ENCODE measurements at places on chromosomes 16 and 17.
A peak's percentile ranks its signal among the peaks of the same experiment; 100 is the strongest.

DNA sequence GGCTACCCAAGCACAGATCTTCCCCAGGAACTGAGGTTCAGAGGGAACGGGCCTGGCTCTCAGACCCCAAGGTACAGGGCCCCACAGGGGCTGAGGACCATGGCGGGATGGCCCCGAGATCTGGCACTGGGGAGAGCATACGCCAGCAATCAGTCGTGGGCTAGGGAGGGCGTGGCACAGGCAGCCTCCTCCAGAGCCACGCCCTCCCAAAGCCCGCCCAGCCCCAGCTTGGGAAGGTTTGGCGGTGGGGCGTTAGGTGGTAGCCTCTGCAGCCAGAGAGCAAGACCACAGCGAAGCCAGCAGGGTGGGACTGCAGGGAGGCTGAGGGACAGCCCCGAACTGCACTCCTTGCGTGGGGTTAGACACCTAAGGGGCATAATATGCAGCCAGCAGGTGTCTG lies 11.6 kb downstream of the WNT9B start:
- DNase-seq, result no peak

DNA sequence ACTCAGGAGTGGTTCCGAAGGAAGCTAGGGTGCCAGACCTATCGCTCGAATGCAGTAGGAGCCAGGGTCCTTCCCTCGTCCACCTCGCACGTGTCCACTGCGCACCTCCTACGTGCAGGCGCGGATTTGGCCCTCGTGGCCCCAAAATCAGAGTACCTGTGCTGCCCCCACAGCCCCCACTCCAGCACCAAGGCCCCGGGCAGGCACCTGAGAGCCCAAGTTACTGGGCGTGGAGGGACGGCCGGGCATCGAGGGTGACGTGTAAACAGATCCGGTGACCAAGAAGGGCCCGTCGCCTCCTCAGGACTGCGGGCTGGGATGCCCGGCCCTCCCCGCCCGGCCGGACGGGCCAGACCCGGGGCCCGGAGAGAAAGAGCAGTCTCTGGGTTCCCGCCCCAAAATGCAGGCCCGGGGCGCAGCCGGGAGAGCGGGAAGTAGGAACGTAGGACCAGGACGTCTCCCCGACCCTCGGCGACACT lies 492 bp downstream of the SLC25A39 start:
- DNase-seq, result no peak

GRCh38 chr16:88963583-88963982 lies 13.4 kb downstream of the CBFA2T3 start:
- DNase-seq, result no peak

DNA sequence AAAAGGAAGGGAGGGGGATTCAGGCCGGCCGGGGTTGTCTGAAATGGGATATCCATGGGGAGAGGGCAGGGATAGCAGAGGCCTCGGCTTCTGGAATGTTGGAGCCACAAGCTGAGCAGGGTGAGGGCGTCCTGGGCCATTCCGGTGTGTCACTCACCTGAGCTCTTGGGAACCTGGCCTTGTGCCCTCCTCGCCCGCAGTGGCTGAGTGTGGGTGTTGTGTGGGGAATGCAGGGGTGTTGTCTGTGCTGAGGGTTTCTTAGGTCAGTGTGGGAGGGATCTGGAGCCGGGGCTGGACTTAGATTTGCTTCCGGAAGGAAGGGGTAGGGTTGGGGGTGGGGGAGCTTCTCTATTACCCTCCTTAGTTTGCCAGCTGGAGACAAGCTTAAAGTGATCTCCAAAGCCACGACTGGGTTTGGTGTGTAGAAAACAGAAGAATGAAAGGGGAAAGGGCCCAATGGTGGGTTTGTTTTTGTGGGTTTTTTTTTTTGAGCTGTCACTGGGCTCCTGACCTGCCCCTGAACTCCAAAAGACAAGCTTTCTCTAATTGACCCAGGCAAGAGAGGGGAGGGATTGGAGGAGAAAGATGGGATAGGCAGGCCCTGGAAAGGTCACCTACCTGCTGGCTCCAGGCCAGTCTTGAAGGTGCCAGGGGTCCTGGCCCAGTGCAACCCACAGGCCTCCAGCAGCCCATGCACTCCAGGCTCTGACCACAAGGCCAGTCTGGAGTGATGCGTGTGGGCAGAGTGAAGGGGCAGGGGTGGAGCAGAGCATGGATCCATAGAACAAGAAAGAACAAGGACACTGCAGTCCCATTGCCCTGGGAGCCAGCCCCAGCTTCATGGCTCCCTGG lies at the start of gene SULT1A2:
Gene SULT1A2, minus strand, starts transcription at position 211 of the 852 bp plus-strand sequence. CDS start 1,120 bp downstream, outside the sequence.
- DNase-seq, result no peak

DNA sequence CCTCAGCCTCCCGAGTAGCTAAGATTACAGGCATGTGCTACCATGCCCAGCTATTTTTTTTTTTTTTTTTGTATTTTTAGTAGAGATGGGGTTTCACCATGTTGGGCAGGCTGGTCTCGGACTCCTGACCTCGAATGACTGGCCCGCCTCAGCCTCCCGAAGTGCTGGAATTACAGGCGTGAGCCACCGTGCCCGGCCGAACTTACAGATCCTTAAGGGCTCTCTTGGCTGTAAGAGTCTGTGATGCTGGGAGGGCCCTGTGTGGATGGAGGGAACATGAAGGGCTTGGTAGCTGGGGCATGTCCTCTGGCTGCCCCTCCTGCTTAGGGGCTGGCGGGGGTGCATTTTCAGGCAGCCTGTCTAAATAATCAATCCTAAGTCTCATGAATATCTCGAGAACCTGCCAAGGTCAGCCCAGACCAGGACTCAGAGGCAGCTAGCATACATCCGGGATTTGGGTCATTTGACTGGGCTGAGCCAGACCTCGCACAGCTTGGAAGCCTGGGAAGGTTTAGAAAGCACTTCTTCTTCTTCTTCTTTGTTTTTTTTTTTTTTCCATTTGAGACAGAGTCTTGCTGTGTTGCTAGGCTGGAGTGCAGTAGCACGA lies 17.1 kb downstream of the SPNS3 start:
- DNase-seq, result no peak

- no peak for DNase-seq
These were observed 8.3 kb downstream of the PRSS8 start for GRCh38 chr16:31127182-31127581.

- no peak for DNase-seq
These were observed 12.1 kb downstream of the CFDP1 start for GRCh38 chr16:75420987-75421819.

- peak; percentile 38 for DNase-seq
These were observed 2.1 kb downstream of the ACE start for GRCh38 chr17:63478814-63479494.

GRCh38 chr17:30401097-30401496 lies 22.4 kb downstream of the CPD start:
- no peak for DNase-seq

DNA sequence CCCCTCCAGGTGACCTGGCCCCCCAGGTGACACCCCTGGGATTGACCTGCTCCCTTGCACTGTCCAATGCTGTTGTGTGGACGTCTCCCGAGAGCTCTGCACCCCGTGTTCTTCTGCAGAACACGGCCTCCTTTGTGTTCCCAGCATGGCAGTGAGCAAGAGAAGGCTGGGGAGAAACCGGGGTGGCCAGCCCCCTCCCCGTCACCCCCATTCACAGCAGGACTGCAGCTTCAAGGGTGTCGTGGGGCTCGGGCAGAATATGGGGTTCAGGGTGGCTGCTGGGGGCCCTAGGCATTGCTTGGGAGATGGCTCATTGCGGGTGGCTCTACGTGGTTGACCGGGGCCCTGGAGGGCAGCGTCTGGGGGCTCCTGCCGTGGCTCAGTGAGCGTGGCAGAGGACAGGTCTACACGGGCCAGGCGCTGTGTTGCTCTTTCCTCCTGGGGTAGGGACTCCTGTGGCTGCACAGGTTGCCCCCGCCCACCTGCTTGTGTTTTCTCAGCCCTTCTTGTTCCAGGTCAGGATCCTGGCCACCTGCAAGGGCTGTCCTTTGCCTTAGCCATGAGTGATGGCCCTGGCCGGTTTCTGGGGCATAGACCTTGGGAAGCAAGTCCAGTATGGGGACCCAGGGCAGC lies 12.5 kb downstream of the GSE1 start:
- no peak for DNase-seq

GRCh38 chr16:27684047-27684446 lies 134.1 kb downstream of the KATNIP start:
- no peak for DNase-seq

DNA sequence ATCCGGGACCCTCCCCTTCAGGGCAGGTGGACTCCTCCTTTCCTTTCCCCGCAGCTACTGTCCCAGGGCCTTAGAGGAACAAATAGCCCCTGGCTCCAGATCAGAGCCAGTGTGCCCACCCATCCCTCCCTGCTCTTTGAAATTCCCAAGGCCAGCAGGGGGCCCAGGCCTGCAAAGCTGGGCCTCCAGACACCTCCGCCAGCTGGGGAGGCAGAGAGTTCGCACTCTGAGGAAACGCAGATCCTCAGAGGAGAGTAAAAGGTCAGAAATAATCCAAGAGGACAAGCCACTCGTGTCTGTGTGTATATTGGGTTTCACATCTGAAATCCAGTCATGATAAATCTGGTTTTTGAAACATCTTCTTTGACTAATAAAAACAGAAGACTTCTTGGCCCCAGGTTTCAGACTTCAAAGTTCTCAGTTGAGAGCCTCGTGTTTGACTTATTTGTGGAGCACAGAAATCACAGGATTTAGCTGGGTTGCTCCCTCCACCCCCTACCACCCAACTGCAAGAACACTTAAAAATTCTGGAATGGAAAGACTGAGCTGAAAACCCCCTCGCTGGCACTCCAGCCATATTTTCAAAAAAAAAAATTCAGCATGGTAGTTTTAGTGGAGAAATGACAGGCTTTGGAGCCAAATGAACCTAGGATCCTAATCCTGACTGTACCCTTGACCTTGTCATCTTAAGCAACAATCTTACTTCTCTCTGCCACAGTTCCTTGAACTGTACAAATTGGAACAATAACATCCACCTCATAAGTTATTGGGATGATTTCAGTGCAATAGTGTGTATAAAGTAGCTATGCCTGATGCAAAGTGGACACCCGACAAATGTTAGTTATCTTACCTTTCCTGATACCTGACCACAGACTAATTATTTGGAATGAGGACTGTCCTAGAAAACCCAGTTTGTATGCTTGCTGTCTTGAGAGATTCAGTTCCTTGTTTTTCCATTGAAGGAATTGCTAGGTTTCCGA lies 44.5 kb upstream of the TBX2 start:
- no peak for DNase-seq

DNA sequence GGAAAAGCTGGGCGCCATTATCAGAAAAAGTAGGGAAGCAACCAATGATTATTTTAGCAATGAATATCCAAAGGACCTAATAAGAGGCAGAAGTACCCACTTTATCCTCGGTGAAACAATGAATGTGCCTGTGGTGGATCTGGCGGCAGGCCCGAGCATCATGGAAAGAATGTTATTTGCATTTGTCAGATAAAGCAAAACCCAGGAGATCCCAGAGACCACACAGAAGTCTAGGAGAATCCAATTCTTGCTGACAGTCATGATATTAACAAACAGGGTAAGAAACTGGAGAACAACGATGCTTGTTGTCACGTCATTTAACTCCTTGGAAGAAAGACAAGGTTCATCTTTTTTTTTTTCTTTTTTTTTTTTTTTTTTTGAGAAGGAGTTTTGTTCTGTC lies 12.0 kb upstream of the TNRC6A start:
- no peak for DNase-seq

- no peak for DNase-seq
These were observed 6.7 kb upstream of the KRT31 start for GRCh38 chr17:41404024-41404671.

GRCh38 chr17:7233701-7234082 lies 625 bp downstream of the DVL2 start:
- DNase-seq, result no peak

- no peak for DNase-seq
These were observed 62.2 kb downstream of the FBXL20 start for GRCh38 chr17:39339272-39339671.

DNA sequence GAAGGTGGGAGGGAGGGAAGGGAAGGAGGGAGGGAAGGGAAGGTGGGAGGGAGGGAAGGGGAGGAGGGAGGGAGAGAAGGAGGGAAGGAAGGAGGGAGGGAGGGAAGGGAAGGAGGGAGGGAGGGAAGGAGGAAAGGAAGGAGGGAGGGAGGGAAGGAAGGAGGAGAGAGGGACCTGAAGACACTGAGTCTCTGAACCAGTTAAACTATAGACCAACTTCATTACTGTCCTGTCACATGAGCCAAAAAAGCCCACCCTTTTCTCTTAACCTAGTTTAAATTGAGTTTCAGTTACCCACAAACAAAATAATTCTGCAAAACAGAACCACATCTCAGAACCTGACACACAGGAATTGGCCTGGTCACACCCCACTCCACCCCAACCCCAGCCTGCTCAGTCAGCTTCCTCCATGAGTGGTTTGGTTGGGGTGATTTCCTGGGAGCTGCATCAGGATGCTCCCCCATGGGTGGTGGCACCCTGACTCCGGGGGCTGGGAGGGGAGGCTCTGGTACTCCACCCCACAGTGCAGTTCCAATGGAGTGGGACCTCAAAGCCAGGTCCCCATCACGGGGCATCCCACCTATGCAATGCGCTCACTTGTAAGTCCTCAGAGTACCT lies 4.7 kb upstream of the PRR29 start:
- no peak for DNase-seq

DNA sequence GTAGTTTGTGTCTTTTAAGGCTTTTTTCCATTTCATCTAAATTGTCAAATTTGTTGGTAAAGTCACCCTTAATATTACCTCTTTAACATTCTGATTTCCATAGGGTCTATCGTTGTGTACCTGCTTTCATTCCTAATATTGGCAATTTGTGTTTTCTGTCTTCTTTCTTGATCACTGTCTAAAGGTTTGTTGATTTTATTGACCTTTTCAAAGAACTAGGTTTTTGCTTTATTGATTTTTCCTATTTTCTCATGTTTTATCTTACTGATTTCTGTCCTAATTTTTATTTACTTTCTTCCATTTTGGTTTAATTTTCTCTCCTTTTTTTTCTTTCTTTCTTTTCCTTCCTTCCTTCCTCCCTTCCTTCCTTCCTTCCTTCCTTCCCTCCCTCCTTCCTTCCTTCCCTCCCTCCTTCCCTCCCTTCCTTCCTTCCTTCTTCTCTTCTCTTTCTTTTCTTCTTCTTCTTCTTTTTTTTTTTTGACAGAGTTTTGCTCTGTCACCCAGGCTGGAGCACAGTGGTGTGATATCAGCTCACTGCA lies 86.3 kb downstream of the CYLD start:
- no peak for DNase-seq

DNA sequence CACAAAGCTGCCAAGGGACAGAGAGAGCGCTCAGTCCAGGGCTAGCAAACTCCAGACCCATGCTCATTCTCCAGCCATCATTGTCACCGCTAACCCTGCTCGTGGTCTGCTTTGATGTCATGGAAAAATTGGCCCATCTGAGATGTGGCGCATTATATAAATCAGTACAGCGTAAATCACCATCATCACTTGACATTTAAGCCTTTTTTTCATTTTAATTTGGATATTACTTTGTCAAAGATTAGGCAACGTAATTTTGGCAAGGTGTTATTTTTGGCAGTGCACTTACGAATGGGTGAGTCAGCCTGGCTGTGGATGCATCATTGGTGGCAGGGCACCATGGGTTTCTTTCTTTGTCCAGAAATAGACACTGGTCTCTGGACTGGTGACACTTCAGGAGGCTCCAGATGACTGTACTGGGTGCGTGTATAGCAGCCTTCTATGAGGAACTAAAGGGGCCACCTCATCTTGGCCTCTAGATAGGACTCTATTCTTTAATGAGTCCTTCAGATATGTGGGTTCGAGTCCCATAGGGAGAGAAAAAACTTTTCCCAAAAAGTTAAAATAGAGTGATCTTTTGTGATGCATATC lies 166.3 kb downstream of the MSI2 start:
- DNase-seq, result no peak

GRCh38 chr16:12529582-12529981 lies 274.1 kb downstream of the CPPED1 start:
- DNase-seq, result no peak
